Fibroblast of upper back skin (primary cell): ENCODE measurements at places on chromosomes 16 and 17.

DNA sequence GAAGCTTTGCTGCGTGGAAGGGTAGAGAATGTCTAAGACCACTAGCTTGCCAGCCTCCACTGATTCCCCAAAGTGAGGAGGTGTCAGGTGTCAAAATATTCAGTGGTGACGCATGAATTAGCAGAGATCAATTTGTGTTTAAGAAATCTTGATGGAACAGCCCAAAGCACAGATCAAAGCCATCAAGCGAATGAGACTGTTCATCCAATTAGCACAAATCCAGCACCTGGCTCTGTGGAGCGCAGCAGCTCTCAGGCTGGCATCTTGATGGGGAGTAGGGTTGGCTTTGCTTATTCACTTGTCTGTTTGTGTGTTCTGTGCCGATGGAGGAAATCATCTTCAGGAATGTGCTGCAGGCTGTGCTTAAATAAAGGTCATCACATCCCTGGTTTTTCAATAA, 456.8 kb upstream of the CCL2 start:
- no peak for DNase-seq

GRCh38 chr17:50558091-50558490, 2.4 kb upstream of the CACNA1G start:
- no peak for DNase-seq

DNA sequence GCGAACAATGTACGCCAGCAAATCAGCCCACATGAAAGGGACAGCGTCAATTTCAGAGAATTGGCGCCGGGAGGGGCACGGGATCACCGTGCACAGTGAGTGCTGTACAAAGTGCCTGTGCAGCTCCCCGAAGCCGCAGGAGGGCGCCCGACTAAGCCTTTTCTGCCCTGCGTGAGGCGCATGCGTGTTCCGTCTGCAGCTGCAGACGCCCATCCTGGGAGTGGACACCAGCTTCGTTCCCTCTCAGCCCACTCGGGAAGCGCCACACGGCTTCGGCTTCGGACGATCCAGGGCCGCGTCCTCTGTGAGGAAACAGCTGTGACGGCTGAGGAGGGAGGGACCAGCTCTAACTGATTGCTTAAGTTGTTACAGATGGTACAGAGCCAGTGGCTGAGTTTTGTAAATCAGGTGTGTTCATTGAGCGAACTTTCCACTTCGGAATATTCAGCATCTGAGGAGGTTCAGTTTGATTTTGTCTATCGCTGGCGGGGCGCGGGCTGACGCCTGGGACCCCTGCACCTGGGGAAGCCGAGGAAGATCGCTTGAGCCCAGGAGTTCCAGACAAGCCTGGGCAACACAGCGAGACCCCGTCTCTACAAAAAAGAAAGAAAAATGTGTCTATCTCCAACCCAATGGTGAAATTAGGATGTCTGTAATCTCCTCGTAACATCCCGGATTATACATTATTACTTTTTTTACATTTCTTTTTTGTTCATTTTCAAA, 15.4 kb upstream of the ZNF287 start:
- peak; percentile 86 for DNase-seq

- no peak for DNase-seq
These were observed 134.8 kb downstream of the XYLT1 start for GRCh38 chr16:17335826-17336529.

DNA sequence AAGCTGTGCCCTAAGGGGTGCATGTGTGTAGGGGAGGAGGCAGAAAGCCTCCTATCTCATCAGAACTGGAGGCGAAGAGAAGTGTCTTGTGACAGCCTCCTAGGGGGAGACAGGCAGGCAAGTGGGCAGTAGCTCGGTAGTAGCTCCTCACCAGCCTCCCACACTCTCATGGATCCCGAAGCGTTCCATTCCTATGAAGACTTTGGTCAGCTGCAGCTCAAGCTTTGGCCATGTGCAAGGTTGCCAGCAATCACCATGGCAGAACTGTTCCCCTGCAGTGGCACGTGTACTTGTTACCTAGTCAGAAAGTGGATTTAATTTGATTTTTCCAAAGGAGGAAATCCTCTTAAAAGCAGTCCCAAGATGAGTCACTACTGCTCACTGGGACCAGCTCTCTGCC, 6.7 kb downstream of the MRPL58 start:
- DNase-seq = no peak

- no peak for DNase-seq
These were observed 11.7 kb upstream of the CUEDC1 start for GRCh38 chr17:57966875-57967274.

- DNase-seq = peak; percentile 91
These were observed 158.4 kb upstream of the FAM20A start for GRCh38 chr17:68759343-68760140.
